Lower lobe of right lung (tissue), 2 donors: ENCODE measurements at places on chromosomes 6 and 20. TPM values are rescaled to one million over a fixed set of nuclear protein-coding genes. Genes with fewer than 3 reads are reported as not detected.

GRCh38 chr6:13307508-13307995 is 20.8 kb downstream of the TBC1D7 start:
- DNase-seq: peak; percentile 73

DNA sequence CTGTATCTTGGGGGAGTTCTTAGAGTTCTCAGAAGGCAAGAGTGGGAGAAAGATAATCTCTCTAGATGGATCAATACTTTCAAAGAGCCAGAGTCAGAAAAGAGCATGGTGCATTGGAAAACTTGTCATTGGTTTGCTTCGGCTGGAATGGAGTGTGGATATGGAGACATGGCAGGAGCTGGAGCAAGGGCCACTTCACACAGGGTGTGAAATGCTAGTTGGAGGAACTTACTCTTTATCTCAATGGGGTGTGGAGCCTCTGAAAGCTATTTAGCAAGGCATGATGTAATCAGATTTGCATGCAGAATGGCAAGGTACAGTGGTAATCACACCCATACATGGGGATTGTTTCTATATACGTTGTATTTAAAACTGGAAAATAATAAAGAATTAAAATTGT is 31.5 kb upstream of the PAQR8 start:
- DNase-seq: peak; percentile 54

GRCh38 chr6:98036344-98036923 is 753.4 kb upstream of the MMS22L start:
- DNase-seq: no peak

The SYNJ2 gene
- 4.5 TPM for total RNA-seq

The RALGAPA2 gene
- 73.8 TPM for total RNA-seq

The DNAH8 gene
- total RNA-seq: 0.03 TPM

The OSTM1 gene
- total RNA-seq: 63.8 TPM
